AG09319 (cell line): ENCODE measurements at places on chromosomes 6 and 20.
A peak's percentile ranks its signal among the peaks of the same experiment; 100 is the strongest.

DNA sequence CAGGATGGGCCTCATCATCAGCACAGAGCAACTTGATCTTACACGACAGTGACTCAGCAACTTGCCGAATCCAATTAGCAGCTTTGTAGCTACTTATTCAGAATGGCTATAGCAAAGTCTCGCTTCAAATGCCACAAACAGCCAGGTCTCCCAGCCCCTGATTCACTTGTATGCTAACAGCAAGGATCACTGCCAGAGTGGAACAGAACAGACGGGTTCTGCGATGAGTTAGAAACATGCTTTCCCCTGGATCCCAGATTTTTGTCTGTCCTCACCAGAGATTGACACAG lies 254.4 kb downstream of the NRN1 start:
- peak; percentile 43 for DNase-seq

- no peak for DNase-seq
Observed at GRCh38 chr6:25473447-25473846, 178.6 kb upstream of the SCGN start.

DNA sequence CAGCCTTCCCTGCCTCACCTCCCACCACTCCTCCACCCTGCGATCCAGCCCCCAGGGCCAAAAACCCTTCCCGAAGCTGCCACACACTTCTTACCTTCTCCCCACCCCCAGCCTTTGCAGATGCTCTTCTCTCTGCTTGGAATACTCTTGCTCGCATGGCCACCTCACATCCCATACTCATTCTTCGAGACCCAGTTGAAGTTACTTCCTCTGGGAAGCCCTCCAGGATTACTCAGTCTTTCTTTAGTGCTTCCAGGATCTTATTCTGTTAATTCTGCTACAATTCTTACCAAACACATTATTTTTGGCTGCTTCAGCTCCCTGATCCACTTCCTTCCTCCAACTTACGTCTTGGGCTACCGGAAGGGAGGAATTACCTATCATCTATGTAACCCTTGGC lies 54.3 kb downstream of the CD40 start:
- no peak for DNase-seq

DNA sequence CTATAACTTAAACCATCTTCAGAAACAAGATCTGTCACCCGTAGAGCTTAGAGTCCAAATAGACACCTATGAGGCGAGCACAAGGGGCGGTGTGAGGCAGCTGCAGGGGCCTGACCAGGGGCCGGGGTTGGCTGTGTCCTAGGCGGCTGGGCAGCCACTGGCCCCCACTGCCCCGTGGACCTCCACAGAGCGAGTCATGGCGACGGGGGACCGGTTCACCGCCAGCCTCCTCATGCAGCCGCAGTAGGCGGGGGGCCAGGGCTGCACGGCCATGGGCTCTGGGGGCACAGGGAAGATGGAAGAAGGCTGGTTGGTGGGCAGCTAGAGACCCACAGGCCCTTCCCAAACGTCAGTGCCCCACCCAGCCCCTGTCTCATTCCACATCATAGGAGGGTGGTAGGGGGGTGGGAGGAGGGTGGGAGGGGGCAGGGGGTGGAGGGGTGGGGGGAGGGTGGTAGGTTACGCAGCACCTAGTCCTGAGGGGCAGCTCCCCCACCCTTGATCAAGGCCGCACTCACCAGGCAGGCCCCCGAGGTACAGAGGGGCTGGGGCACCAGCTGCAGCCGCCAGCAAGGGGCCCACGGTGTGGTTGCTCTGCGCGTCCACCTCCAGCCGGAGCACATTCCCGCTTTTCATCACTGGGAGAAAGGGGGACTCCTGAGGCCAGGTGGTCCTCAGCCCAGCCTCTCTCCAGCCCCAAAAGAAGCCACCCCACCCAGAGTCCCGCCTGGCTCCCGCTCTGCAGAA lies 6.6 kb downstream of the ADRM1 start:
- no peak for DNase-seq

GRCh38 chr6:51514748-51515402 lies 572.5 kb downstream of the PKHD1 start:
- no peak for DNase-seq

DNA sequence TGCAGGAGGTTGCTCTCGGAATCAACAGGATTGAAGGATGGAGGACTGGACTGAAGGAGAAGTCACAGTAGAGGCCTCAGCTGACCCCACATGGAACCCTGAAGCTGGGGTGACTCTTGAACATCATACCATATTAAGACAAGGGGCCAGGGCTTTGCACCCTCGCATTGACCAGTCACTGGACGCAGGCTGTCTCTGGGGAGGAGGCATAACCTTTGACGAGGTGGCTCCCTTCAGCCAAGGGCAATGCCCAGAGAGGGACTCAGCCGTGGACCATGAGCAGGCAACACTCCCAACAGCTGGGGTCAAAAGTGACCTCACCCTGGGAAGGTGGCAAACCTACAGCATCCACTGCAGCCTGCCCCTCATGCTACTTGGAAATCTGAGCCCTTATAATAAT lies 21.7 kb downstream of the PACSIN1 start:
- DNase-seq: no peak

GRCh38 chr6:25960734-25961133 lies 1.9 kb upstream of the TRIM38 start:
- DNase-seq: no peak

- no peak for DNase-seq
Observed at GRCh38 chr6:104591573-104592334, 268.0 kb downstream of the HACE1 start.

DNA sequence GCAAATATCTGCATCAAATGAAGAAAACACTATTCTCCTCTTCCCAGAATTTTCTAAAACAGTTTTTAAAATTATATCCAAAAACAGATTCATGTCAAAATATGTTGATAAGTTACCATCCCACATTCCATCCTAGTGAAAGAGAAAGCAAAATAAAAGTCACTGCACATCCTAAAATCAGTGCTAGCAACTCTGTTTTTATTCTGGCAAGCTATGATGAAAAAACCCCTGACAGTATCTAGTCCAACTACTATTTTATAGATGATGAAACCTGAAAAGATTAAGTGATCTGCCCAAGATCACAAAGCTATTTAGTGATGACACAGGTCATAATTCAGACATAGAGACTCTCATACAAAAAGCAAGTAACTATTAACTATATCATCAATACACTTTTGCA lies 190.3 kb upstream of the SHLD1 start:
- DNase-seq: no peak

DNA sequence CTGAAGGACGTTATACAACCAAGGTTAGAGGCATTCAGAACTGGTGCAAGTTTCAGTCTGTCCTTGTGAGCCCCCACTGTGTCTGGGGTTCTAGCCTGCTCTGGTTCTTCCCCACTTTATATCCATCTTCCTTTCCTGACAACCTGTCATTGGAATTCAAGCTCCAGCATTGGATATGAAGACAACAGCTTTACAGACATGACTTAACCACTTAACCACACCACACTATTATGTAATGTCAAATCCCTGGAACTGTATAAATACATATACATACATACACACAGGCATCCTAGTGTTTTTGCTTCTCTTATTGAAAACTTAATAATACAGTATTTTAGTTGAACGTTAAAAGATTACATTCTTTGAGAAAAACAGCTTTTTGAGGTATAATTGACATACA lies 217.9 kb upstream of the SGK1 start:
- no peak for DNase-seq

GRCh38 chr6:18284261-18284660 lies 19.9 kb upstream of the DEK start:
- no peak for DNase-seq

DNA sequence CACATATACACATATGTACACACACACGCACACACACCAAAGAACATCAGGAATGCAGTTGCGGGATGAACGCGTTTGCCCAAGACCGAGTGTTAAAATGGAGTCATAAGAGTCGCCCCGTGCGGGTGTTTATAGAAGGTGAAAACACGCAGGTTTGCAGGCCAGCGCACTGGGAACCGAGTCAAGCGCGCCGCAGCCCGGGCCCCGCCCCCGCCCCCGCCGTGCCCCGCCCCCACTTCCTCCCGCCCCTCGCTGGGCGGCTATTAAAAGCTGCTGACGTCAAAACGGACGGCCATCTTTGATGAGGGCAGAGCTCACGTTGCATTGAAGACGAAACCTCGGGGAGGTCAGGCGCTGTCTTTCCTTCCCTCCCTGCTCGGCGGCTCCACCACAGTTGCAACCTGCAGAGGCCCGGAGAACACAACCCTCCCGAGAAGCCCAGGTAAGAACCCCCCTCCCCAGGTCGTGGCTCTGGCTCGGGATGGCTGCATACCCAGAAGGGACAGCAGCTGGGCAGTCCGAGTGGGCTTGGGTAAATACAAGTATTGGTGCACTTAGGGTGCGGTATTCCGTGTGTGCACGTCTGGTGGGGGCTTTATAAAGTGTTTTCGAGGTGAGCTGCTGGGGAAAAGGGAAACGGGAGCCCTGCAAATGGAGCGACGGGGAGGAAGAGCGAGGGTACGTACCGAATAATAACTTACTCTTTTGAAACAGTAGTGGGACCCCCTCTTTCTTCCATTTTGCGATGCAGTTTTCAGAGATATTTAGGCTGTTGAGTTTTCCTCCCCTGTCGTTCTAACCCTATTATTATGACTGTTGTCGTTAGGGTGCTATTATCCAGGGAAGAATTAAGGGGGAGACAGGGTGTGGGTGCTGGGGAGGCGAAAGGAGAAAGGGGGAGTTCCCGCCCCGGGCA lies at the start of gene SNAP25:
Gene SNAP25, plus strand, starts transcription at position 295 of the 916 bp plus-strand sequence. CDS start 56,662 bp downstream, outside the sequence.
- DNase-seq: peak; percentile 77

- no peak for DNase-seq
Observed at GRCh38 chr6:25270559-25270958, 8.6 kb upstream of the CARMIL1 start.

DNA sequence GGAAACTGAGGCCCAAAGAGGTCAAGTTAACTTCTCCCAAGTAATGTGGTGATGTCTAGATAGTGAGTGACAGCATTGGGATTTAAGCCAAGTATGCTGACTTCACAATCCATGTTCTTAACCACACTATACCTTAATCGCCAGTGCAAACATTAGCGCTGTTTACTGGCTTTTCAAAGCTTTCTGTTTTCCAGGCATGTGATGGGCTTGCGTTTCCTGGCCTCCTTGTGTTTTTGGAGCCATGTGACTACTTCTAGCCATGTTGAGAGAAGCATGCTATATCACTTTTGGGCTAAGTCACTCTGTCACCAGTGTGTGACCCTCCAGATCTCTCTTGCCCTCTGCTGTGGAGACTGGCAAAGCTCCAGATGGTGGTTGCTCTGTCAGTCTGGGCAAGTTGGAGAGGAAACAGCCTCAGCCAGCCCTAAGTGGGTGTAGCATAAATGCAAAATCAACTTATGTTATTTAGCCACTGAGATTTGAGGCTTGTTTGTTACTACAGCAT lies 76.9 kb downstream of the ANKRD6 start:
- no peak for DNase-seq

GRCh38 chr20:44851545-44851944 lies 34.0 kb upstream of the YWHAB start:
- no peak for DNase-seq

DNA sequence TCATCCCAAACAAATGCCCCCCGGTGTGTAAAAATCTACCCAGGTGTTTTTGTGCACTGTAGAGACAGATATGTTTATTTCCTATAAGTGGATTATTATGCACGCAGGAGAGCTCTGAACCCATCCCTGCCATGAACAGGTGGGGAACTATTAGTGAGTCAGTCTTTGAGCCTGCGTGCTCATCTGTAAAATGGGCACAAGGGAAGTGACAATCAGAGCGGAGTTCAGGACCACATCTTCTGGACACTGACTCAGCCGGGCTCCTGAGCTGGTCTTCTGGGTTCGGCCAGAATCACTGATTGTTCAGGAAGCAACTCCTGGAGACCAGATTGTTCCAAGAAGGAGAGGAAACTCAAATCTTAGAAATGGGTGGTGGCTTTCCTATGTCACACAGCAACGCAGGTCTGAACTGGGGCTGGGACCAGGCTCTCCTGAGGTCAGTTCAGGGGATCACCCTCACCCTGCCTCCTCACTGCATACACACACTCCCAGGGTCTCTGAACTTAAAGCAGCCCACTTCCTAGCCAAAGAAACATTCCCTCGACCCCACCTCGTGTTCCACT lies 27.3 kb upstream of the TGM2 start:
- no peak for DNase-seq

DNA sequence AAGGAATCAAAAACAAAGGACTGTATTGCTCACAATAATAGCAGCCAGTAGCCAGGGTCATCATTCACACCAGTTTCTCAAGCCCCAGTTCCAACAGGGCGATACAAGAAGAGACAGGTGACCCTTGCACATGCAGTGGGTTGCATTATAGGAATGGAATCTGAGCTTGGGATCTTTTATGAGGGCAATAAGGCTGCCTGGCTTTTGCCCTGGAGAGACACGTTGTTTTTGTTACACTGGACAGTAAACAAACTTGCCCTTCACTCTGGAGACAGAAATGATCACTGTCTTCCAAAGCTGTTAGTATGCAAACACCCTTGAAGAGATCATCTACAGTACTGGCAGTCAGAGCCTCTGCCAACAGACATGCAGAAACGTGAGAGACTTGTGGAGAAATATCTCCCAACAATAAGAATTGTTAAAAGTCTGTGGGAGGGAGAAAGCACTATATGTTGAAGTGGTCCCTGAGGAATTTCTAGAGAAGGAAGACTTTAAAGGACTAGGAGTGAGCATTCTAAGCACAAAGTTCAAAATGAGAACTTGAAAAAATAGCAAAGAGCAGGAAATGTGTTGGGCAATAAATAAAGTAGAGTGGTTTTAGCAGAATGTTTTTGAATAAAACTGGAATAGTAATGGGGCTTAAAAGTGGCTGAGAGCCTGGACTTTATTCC lies 6.2 kb upstream of the COL12A1 start:
- DNase-seq: no peak

DNA sequence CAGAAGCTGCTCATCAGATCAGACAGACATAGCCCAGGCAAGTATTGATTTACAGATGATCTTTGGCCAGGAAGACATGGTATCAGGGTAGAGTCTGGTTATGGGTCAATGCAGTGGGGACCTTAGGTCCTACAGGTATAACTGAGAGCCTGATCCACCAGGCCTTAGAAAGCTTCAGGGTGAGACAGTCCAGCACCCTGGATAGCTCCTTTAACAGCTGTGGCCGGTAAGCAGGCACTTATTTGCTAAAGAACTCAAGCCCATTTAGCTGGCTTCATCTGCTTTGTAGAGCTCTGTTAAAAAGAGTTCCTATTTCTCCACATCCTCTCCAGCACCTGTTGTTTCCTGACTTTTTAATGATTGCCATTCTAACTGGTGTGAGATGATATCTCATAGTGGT lies 39.6 kb downstream of the ESR1 start:
- DNase-seq: no peak

- no peak for DNase-seq
Observed at GRCh38 chr6:37180075-37180474, 10.1 kb downstream of the PIM1 start.

- DNase-seq: no peak
Observed at GRCh38 chr20:32142088-32142487, 32.6 kb downstream of the TM9SF4 start.

- DNase-seq: no peak
Observed at GRCh38 chr6:5011346-5011745, 7.5 kb upstream of the RPP40 start.

DNA sequence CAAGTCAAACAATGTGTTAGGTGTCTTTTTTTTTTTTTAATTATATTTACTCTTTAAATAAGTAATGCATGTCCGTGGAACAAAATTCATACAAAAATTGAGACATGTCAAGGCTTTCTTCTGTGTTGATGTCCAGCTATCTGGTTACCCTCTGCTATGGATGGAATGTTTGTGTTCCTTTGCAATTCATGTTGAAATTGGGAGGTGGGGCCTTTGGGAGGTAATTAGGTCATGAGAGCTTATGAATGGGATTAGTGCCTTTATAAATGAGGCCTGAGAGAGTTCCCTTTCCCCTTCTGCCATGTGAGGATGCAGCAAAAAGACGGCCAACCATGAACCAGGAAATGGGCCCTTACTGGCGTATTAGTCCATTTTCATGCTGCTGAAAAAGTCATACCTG lies 83.1 kb upstream of the KCNG1 start:
- no peak for DNase-seq

- DNase-seq: no peak
Observed at GRCh38 chr20:23923311-23923710, 43.8 kb upstream of the CST5 start.
